ENCODE measurements at places on chromosomes 1 and 21.
A peak's percentile ranks its signal among the peaks of the same experiment; 100 is the strongest.

DNA sequence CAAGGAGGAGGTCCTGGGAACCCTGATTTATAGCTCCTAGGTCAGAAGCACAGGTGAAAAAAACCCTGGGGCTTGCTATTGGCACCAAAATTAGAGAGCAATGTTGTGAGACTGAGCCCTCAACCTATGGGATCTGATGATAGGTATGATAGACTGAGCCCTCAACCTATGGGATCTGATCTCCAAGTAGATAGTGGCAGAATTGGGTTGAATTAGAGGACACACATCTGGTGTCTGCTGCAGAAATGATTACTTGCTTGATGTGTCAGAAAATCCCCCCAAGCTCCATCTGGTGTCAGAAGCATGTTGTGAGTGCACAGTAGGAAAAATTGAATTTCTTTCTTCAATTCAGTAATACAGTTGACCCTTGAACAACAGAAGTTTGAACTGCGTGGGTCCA, 62.4 kb downstream of the MAP3K21 start:
- no peak for DNase-seq

DNA sequence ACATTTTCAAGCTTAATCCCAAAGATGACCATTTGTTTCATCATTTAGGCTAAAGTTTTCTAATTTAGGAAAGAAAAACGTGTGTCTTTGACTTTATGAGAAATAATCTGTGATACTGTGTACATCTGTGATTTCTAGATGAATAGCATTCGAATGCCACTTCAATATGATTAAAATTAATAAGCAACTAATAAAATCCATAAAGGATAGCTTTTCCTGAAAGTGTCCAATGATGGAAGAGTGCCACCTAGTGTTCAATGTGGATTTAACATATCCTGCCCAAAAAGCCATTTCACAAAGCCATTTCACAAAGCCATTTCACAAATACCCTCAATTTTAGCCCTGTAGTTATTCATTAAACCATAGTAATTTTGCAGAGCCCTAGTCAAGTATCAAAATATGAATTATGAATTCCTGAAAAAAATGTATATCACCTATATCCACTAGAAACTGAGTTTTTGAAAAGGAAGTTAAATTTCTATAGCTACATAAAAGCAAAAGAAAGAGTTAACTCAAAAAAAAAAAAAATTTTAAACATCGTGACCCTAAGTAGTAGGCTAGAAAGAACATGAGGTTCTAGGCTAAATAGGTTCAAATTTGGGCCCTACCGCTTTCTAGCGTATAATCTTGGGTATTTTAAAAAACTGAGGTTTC, 19.1 kb downstream of the NME7 start:
- DNase-seq: no peak

GRCh38 chr1:58769809-58770320, 14.0 kb downstream of the JUN start:
- no peak for DNase-seq

DNA sequence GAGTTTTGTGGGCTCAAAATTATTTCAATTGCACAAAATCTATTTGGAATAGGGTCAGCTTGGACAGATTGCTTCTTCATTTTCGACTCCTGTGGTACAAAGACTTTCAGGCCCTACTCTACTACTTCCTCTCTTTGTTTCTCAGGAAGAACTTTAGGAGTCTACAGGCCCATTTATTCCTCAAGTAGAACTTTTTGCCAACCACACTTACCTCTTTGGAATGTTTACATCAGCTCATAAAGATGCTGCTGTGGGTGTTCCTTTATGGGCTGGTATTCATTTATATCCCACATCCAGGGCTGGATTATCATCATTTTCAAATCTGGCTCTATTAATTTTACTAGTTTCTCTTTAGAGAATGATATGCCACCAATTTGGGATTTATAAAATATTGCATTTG, 46.3 kb upstream of the TNFSF18 start:
- no peak for DNase-seq

DNA sequence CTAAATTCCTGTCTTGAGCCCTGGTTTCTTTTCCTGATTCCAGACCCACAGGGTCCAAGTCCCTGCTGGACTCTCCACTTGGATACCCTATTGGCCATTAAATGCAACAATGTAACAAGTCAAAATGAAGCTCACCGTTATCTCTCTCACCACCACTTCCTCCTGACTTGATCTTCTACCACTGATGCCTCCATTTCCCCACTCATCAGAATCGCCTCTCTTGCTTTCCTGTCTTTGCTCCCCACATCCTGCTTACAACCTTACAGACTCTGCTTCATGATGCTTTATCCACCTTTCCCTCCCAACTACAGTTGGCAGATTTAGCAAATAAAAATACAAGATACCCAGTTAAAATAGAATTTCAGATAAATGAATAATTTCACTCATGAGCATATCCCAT, 343.8 kb downstream of the KCNH1 start:
- no peak for DNase-seq

- DNase-seq: no peak
These were observed 54.6 kb upstream of the BOLA1 start for GRCh38 chr1:149844650-149845255.

DNA sequence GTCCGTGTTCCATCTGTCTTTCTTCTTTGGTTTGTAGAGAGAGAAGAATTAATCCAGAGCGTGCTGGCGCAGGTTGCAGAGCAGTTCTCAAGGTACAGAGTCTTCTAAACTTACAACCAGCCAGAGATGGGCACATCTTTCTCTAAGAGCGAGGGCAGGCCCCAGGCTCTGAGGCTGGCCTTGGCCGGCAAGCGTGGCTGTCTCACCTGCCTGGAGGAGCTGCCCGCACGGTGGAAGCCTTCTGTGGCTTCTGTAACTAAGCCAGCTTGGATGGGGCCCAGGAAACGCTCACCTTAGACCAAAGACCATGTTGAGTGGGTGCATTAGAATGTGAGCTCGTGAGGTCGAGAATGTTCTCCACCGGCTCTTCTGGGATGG, 78.6 kb downstream of the PDE9A start:
- no peak for DNase-seq

DNA sequence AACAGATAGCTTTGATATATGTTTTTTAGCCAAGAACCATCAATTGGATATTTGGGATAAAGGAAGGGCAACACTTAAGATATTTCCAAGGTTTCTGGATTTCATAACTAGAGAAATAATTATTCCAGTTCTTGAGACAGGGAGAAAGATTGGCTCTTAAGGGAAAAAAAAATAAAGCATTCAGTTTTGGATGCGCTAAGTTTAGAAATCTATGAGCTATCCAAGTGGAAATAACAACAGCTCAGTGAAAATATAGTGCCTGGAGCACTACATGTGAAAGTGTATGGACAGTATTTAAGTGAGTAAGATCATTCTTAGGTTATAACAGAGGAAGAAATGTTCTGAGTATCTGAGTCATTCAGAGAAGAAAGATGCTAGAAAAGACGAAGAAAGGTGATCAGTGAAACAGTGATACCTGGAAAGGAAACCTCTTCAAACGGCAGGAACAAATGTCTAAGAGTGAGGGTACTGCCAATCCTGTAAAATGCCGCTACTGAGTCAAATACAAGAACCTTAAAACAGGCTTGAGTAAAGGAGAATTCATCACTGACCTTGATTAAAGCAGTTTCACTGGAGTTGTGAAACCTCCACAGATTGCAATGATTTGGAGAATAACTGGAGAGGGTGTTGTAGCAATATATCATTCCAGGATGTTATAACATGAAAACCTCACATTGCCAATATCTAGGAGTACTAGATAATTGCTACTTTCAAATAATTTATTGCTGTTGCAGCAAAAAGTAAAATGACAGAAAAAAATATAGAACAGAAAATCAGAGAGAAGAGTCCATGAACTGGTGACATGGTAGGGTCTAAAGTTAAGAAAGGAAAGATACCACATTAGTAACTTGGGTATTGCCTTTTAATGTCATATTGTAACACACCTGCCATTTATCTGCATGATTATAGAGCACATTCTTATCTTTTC, 482.1 kb upstream of the RGS18 start:
- no peak for DNase-seq

GRCh38 chr1:236214761-236215160, 67.0 kb downstream of the ERO1B start:
- DNase-seq: no peak

- DNase-seq: no peak
These were observed 27.1 kb upstream of the DISP1 start for GRCh38 chr1:222787729-222788128.

GRCh38 chr1:53734650-53735211, 4.2 kb downstream of the GLIS1 start:
- DNase-seq: no peak

- DNase-seq: no peak
These were observed 25.7 kb downstream of the HSPG2 start for GRCh38 chr1:21911205-21912001.

DNA sequence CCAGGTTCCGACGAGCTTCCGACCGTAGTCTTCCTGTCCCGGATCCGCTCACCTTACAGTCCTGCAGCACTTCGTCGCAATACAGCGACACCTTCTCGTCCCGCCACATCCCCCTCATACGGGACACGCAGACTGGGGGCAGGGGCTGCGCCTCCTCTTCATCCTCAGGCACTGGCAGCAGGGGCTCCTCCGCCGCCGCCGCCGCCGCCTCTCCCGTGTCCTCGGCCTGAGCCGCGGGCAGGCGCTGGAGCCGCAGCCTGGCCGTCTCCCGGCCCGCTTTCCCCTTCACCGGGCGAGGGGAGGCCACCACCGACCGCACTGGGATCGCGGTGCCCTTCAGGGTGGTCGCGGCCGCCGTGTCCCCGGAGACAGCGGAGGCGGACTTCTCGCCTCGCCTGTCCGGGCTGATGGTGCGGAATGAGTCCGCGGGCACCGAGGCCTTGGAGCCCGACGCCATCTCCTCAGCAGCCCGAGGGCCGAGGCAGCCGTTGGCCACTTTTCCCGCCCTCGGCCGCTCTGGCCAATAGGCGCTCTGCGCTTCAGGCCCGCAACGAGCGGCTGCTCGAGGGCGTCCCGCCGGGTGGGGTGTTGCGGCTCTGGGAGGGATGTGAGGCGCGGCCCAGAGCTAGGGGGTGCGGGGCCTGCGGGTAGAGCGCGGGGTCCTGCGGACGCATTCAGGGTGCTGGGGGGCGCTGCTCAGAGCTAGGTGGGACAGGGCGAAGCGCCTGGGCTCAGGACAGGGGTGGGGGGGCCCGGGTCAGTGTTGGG, at the start of gene SHCBP1L:
TSS of gene SHCBP1L (minus strand) at position 490 of the 768 bp plus-strand sequence. CDS start at position 457, 33 bp downstream.
- DNase-seq: no peak

DNA sequence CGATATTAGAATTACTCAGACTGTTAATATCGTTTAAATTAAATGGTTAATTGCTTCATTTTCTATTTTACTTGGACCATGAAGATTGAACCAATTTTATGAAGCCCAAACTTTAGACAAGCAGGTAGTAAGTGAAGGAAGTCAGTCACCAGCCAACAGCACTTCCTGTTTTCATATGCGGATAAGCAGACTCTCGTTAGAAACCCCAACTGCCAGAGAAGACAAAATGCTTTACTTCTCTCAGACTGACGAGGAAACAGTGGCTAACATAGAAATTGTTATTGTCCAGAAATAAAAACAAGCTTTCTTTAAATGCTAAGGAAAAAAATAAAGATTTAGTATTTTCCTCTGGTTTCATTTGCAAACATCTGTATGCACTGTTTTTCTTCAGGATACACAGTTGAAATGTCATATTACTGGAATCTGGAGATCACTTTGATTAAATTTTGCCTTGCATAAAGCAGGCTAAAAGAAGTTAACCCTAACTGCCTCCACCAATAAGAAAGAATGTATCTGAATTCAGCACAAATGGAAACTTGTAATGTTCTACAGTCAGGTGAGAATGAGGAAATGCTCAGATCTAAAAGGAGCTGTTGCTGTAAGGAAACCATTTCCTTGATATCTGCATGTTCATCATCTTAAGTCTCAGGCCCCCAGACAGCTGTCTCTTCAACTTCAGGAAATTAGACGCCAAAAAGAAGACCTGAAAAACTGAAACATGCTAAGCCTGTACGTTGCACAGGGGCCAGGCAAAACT, 129.8 kb upstream of the SAMSN1 start:
- peak; percentile 8 for DNase-seq

DNA sequence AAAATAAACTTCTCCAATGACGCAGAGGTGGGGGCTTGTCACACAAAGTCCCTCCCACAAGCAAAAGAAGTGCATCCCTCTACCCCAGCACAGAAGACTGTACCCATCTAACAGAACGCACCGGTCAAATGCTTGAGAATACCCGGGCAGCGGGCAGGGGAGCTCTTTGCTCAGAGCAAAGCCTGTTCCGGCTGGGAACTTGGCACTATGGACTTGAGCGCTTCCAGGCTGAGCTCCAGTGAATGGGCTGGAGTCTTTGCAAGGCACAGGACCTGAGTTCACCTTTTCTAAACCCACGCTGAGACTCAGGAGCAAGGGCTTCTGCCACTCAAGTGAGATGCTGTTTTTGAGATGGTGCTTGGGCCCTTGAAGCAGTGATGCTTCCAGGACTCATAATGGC, 20.3 kb downstream of the RHBG start:
- DNase-seq: no peak

DNA sequence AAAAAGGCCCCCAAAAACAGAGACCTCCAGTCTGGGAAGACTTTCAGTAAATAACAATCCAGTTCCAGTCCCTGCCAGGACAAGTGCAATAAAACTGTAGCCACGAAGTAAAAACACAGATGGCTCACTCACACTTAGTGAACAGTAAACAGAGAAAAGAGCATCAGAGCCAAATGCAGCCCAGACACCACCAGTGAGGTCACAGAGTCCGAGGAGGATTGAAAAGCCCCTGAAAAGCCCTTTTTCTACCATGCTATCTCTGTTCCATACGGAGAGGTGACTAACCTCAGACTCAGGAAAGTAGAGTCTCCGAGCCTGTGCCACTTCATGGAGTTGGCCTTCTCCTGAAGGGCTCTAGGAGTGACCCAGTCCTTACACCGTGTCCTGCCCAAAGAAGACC, 84.5 kb downstream of the COLGALT2 start:
- no peak for DNase-seq

All from stimulated activated CD4-positive, alpha-beta T cell treated with anti-CD3 and anti-CD28 coated beads, Interleukin-15, amount 100 ng/mL, for 24 hours (primary cell).